ENCODE measurements at places on chromosomes 5 and 9.

GRCh38 chr9:134880484-134881312 lies at the start of gene FCN2:
TSS of gene FCN2 (plus strand) at chr9:134880810. CDS start at chr9:134880822, 12 bp downstream.
- no peak for DNase-seq
- no peak within 1 kb of the TSS for H3K4me3 ChIP-seq
- H3K27me3 ChIP-seq = peaks cover 14% of the 10 kb centered on the region
- H3K4me1 ChIP-seq = no peaks in the 10 kb centered on the region
- no peak within 1 kb of the TSS for H3K27ac ChIP-seq
- H3K36me3 ChIP-seq = no peaks in the 10 kb centered on the region

DNA sequence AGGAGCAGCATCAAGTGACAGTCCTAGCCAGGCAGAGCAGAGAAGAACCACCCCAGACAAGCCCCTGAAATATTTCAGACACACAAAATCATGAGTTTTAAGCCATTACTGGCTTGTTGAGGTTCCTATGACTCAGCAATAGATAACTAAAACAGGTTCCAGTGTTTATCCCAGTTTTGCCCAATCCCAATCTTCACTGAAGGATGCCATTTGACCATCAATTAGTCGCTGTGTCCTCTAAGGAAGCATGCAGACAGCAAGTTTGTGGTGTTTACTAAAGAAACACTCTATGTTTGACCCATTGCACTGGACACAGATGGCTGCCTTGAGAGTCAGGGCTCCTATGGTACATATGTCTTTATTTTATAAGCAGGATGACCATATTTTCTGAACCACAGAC lies 186.7 kb downstream of the SYK start:
- no peaks in the 10 kb centered on the region for H3K4me1 ChIP-seq
- no peaks in the 10 kb centered on the region for H3K36me3 ChIP-seq
- H3K4me3 ChIP-seq = no peak overlapping the region
- no peak for DNase-seq

DNA sequence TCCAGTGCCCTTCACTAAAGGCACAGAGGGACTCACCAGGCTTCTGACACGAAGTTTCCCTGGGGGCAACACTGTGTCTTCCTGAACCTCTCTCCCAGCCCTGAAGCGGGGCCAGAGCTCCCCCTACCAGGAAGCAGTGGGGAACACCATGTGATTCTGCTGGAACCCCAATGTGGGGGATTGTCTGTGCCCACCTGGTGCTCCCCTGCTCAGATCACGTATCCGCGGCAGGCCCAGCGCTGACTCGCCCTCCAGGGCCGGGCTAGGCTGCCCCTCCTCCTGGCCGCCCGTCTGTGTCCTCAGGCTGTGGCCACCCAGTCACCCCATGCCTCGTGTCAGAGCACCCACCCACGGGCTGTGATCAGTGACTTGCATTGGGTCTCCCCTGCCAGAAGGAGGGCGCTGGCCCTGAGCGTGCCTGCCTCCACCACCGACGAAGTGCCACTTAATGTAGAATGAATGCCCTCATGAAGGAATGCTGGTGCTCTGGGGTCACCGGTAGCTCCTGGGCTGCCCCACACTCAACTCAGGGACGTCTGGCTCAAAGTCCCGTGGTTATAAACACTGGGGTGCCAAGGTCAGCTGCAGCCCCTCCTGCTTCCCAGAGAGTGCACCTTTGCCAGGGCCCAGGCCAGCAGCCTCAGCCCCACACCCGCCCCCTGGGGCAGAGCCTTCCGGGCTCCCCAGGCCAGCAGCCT lies 22.1 kb downstream of the SARDH start:
- no peaks in the 10 kb centered on the region for H3K36me3 ChIP-seq
- DNase-seq = peak; percentile 32
- H3K27ac ChIP-seq = no peak overlapping the region
- peaks cover 3% of the 10 kb centered on the region for H3K27me3 ChIP-seq
- H3K4me3 ChIP-seq = no peak overlapping the region

- peaks cover 5% of the 10 kb centered on the region for H3K36me3 ChIP-seq
- peak; percentile 31 for DNase-seq
- peak overlapping the region; percentile 68 for H3K4me3 ChIP-seq
- peaks cover 14% of the 10 kb centered on the region for H3K27me3 ChIP-seq
Observed at GRCh38 chr5:1724822-1725602, 74.6 kb downstream of the MRPL36 start.

- H3K27ac ChIP-seq = no peak overlapping the region
- no peak for DNase-seq
- no peaks in the 10 kb centered on the region for H3K36me3 ChIP-seq
- no peak overlapping the region for H3K4me3 ChIP-seq
- peaks cover 52% of the 10 kb centered on the region for H3K27me3 ChIP-seq
- H3K4me1 ChIP-seq = no peaks in the 10 kb centered on the region
Observed at GRCh38 chr9:135099574-135099973, 12.1 kb downstream of the OLFM1 start.

Data from activated naive CD8-positive, alpha-beta T cell treated with anti-CD3 and anti-CD28 coated beads for 36 hours (primary cell).